Activated naive CD8-positive, alpha-beta T cell treated with anti-CD3 and anti-CD28 coated beads, Interleukin-2, amount 50 U/mL, for 16 hours (primary cell): ENCODE measurements at places on chromosomes 7 and 10.

DNA sequence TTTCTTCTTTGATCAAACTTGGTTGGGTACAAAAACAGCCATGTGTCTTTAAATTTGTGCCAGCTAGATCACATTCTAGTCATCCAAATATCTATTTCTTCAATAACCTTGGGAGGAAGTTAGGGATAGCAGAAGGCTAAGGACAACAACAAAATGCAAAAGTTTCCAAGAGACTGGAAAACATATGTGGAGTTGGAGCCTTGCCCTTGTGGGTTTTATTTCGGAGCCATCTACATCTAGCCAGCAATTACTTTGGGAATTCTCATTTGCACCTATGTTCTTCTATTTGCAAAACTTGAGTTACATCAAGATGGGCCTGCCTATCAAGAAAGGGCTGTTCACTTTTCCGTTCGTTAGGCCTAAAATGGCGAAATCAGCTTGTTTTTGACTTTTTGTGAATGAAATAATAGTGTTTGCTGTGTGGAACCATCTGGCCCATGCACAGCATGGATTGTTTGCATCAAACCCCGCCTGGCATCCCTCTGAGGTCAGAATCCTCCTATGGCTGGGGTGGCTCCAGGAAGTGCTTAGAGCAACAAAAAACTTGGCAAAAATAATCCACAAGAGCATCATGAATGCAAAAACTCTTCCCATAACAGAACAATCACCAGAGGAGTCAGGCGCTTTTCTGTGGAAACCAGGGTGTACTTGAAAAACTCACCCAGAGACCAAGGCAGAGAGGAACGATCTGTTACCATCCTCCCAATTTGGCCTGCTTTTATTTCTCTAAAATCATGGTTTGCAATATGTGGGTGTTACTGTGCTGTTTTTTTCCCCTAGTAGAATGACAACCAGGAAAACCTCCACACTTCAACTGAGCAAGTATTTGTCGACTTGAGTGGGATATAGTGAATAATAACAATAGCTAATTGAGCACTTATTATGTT lies 36.2 kb upstream of the XPNPEP1 start:
- DNase-seq = no peak

DNA sequence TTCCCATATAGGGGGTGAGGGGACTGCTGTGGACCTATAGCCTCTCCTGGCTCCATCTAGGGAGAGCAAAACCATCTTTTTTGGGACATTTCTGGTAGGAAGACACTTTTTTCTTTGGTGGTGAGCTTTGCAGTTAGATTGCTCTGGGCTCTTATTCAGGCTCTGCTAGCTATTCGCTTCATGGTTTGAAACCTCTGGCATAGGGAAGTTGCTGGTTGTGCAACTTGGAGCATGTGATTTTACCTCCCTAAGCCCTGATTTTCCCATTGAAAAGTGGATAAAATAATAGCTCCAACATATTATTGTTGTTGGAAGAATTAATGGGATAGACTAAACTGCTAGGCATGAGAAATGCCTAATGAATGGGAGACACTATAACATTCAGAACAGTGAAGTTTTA lies 69.6 kb downstream of the CYP26A1 start:
- no peak for DNase-seq

- no peak for DNase-seq
Observed at GRCh38 chr7:11969643-11970042, 137.6 kb upstream of the THSD7A start.

DNA sequence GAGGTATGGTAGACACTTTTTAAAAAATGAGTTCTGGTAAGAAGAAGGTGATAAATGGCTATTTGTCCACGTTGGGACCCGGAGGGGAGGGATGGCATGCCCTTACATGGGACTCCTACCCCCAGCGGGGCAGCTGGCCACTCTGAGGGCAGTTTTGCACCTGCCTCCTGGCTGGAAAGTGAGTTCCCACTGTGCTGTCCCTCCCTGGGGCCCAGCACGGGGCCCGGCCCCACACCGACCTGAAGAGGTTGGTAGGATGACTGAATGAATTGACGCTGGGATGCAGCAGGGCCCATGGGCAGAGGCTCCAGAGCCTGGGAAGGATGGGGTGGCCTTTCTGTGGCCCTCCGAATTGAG lies 601 bp upstream of the AEBP1 start:
- no peak for DNase-seq

DNA sequence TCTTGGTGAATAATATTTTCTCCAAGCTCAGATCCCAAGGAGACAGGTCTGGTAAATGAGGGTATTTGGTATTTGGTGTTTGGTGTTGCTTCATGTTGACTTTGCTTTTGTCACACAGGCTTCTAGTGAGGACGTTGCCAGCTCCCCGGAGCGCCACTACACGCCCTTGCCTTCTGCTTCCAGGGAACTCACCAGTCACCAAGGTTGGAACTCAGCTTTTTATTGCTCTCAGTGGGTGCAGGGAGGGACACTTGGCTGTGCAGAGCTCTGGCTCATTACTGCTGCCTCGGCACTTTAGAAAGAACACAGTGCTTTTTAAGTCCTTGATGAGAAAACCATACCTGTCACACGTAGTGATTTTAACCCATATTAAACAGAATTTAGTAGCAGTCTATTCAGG lies 892.9 kb downstream of the LRMDA start:
- no peak for DNase-seq

- DNase-seq = no peak
Observed at GRCh38 chr7:29684787-29685650, 121.3 kb upstream of the WIPF3 start.
